Activated CD4-positive, alpha-beta T cell treated with anti-CD3 and anti-CD28 coated beads, Interleukin-2, amount 10 ng/mL, durations not matched to agents 24 days and 14 days (primary cell): ENCODE measurements at places on chromosomes 3 and 15.

DNA sequence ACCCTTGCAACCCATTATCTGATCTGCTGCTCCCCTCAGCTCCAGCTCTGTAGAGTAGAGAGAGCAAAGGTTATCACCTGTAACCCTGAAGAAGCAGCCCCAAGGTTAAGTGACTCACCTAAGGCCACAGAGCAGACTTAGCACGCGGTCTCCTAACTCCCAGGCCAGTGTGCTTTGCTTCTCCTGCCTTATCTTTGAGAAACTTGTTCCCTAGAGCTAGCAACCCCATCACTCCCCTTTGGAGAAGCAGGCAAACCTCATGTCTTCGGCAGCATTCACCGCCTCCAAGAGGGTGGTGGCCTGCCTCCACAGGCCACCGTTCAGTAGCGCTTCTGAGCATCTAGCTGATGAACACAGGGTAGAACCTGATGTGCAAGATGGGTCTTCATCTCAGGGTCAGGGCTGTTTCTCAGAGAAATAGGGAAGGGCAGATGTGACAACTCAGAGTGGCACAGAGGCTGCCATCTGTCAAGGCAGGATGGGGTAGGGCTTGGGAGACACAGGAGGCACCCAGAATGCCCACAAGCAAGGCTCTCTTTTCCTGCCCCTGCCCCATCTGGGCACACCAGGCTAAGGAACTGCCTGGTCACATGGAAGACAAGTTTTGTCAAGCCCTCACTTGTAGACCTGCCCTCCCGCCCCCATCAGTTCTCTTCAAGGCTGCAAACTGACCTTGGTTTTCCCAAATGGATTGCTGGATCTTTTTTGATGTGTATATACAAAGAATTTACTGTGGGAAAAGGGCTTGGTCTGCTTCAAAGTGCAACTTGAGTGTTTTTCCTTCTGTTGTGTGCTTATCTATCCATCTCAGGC is 34.9 kb upstream of the CLK3 start:
- no peak for DNase-seq

GRCh38 chr15:78007211-78007931 is 70.1 kb downstream of the TBC1D2B start:
- no peak for DNase-seq

DNA sequence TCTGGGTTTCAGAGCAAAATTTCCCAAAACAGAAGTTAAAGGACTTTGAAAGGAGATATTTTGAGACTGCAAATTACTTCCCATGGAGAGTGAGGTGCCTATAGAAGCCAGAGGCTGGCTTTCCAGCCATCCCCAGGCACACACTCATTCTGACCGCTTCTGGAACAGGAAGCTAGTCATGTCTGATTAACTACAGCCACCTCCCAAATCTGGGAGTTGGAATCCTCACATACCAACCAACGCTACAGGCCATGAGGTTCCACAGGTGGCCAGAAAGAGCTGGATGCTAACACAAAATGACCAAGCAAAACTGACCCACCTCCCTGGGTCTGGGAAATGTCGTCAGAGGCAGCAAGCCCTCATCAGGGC is 87.2 kb downstream of the SNRK start:
- DNase-seq = no peak

DNA sequence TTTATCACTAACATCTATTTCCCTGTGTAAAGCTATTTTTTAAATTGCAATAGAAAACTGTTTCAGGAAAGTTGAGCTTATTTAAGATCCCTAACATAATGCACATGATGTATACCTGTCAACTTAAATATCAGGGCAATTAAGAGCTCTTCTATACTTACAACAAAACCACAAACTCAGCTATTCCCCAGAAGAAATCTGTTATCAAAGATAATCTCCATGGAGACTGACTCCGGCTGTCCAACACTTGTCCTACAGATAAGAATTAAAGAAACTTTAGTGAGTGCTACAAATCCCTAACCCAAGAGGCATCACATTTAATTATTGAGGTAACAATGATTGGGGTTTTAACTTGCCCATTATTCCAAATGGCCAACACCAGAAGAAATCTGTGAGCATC is 3.4 kb downstream of the SELENOK start:
- no peak for DNase-seq
